ENCODE measurements at places on chromosomes 1 and 21. TPM values are rescaled to one million over a fixed set of nuclear protein-coding genes. Genes with fewer than 3 reads are reported as not detected.

The ALX3 gene
- not detected for total RNA-seq

The GJA8 gene
- total RNA-seq = not detected

The DBT gene
- 10.8 TPM for total RNA-seq

The TIAM1 gene
- total RNA-seq = 2.8 TPM

The CELA3B gene
- not detected for total RNA-seq

The PTGFR gene
- 28.9 TPM for total RNA-seq

The FCRL2 gene
- not detected for total RNA-seq

The RHD gene
- total RNA-seq = not detected

The KRTAP21-1 gene
- total RNA-seq = not detected

The DCST1 gene
- total RNA-seq = not detected

The CD1D gene
- 0.59 TPM for total RNA-seq

The SPATA46 gene
- not detected for total RNA-seq

The GOLT1A gene
- not detected for total RNA-seq

The TCP10L gene
- total RNA-seq = 0.26 TPM

The LEFTY1 gene
- 0.13 TPM for total RNA-seq

The KCND3 gene
- 4.0 TPM for total RNA-seq

The KDF1 gene
- total RNA-seq = not detected

The OR2T35 gene
- total RNA-seq = not detected

The IQCC gene
- 1.4 TPM for total RNA-seq

The LAPTM5 gene
- 0.26 TPM for total RNA-seq

The SPRR1B gene
- not detected for total RNA-seq

The USP25 gene
- total RNA-seq = 43.9 TPM

The AADACL4 gene
- not detected for total RNA-seq

The SYT14 gene
- total RNA-seq = 9.1 TPM

The SPRR3 gene
- total RNA-seq = not detected

The AIDA gene
- total RNA-seq = 80.9 TPM

The CFAP57 gene
- 0.30 TPM for total RNA-seq

The SH2D2A gene
- 0.13 TPM for total RNA-seq
